ENCODE measurements at places on chromosomes 12 and 14.

DNA sequence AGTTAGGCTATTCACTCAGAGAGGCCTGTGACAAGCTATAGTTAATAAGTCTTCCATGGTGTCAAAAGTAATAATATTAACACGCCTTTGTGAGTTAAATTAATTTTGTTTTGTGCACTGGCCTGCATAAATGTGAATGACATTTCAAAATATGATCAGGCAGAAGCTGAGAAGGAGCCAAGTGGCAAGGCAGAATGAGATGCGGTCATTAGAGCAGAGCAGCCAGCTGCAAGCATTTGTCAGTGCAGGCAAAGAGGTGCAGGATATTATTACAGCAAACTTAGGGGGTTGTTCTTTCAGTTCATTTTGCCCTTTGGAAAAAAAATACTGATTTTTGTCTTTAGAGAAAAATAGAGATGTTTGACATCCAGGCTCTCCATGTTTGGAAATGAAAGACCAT, 364.5 kb downstream of the PAWR start:
- no peak for DNase-seq

DNA sequence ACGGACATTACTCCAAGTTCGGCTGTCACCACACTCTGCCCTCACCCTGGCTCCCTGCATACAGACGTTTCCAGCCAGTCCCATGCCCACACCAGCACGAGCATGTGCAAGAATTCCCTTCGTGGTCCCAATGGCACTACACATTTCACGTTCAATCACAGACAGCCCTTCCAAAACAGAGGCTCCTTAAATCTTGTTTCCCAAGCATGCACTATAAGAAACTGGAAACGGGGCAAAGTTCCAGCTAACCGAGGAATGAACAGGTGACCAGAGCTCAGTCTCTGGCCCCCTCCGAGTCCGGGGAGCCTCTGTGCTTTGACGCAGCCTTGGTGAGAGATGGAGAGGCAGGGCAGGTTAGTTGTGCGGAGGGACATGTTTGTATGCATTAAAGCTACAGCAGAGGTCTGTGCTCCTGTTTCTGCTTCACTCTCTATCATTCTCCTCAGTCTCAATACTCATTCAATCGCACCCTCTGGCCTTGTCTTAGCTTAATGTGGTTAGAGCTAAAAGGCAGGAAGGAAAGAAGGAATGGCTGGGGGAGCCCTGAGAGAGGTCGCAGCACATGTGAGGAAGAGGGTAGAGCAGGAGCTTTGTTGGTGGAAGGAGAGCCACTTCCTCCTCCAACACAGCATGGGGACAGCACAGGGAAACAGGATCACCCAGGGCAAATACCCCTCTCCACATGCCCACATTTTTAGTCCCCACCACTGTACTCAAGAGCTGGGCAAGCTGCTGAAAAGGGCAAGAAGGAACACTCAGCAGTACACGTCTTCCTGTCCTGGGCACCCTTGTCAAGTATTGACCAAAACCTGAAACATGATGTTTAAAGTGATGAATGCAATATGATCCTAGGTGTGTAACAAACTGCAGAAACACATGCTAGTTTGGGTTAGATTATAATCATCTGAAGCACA, 12.2 kb upstream of the SELPLG start:
- no peak for DNase-seq

DNA sequence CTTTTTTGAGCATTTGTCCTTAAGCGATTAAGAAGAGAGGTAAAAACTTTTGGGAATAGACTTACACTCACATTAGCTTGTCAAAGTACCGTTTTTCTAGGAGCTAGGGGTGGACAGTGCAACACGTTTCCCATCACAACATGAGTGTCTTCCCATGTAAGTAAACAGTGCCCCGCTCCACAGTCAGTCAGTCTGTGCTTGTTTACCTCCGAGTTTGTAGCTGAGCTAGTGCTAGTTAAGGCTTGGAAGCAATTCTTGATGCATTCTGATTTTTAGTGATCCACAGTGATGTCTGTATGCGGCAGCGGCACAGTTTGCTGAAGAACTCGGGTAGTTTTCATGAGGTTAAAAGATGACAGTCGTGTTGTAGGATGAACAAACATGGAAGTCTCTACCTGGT, 941 bp downstream of the ZDHHC17 start:
- peak; percentile 41 for DNase-seq

DNA sequence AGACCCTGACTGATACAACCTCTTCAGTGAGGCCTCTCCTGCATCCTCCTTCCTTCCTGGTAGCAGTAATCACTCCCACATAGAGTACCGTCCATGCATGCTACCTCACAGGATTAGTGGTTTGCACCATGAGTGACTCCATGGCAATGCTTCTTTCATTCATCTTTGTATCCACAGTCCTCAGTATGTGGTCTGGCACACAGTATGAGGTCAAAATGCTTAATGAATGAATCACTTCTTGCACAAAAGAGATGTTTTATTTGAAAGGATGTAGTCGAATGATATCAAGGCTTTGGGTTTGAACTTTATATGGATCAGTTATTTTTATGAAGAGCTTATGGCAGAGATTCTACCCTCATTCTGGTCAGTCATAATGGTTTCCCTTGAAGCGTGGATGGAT, 42.2 kb downstream of the KCNA5 start:
- peak; percentile 82 for DNase-seq

- DNase-seq, result no peak
Measured at GRCh38 chr12:123906711-123907420, 65.8 kb downstream of the CCDC92 start.

GRCh38 chr12:118150625-118151024, 14.7 kb downstream of the PEBP1 start:
- no peak for DNase-seq

- DNase-seq, result no peak
Measured at GRCh38 chr14:103310576-103311095, 23.4 kb upstream of the EIF5 start.

DNA sequence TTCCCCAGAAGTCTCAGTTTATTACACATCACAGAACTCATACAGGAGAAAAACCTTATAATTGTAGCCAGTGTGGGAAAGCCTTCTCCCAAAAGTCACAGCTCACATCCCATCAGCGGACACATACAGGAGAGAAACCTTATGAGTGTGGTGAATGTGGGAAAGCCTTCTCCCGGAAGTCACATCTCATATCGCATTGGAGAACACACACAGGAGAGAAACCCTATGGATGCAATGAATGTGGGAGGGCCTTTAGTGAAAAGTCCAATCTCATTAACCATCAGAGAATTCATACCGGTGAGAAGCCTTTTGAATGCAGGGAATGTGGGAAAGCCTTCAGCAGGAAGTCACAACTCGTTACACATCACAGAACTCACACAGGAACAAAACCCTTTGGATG, 20.1 kb downstream of the ZNF84 start:
- DNase-seq, result peak; percentile 19

DNA sequence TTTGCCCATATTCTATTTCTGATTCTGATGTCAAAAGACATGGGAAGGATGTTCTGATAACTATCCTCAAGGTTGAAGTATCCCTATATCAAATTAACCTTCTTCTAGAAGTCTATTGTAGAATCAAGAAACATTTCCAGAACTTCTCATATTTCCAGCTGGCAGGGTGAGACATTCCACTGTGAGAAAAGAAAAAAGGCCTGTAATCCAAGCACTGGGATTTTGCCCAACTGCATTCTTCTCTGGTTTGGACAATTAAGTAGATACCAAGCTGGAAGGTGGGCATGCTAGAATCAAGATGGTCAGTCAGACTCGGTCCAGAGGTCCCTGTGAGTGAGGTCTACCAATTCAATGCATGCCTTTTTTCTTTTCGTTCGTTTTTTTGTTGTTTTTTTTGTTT, 60.9 kb downstream of the MAP3K9 start:
- DNase-seq, result peak; percentile 14

DNA sequence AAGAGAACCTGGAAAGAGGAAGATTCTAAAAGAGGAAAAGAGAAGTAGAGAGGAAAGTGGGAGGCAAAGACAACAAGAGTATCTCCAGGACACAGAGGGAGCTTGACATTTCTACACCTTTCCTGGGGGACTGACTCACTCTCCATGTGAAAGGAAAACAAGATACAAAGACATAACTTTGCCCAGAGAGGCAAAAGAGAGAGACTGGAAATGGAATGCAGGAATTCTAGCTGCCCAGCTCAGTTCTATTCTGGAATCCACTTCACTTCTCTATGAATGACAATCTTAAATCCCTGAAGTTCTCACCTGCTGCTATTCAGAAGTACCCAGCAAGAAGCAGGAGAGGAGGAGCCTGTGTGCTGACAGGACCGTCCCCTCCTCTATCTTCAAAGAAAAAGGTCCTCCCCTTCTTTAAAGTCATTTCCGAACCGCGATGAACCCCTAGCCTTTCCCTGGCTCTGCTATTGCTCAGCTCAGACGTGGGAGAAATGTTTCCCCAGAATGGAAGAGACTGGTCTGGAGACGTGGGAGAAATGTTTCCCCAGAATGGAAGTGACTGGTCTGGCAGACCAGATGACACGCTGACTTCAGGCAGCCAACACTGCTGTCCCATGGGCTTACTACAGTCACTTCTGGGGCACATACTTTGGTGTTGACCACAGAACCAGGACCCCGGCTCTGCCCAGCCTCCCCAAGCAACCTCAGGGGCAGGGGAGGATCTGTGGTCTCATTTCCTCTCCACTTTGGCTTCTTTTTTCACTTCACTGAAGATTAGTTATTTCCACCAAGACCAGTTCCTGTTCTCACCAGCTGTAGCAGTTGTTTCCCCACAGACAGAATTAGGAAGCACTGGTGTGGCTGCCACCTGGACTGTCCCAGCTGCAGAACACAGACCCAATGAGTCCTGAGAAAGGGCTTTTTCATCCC, 8.3 kb downstream of the FMNL3 start:
- DNase-seq, result peak; percentile 62

GRCh38 chr12:47102845-47103651, 23.3 kb upstream of the AMIGO2 start:
- peak; percentile 79 for DNase-seq

DNA sequence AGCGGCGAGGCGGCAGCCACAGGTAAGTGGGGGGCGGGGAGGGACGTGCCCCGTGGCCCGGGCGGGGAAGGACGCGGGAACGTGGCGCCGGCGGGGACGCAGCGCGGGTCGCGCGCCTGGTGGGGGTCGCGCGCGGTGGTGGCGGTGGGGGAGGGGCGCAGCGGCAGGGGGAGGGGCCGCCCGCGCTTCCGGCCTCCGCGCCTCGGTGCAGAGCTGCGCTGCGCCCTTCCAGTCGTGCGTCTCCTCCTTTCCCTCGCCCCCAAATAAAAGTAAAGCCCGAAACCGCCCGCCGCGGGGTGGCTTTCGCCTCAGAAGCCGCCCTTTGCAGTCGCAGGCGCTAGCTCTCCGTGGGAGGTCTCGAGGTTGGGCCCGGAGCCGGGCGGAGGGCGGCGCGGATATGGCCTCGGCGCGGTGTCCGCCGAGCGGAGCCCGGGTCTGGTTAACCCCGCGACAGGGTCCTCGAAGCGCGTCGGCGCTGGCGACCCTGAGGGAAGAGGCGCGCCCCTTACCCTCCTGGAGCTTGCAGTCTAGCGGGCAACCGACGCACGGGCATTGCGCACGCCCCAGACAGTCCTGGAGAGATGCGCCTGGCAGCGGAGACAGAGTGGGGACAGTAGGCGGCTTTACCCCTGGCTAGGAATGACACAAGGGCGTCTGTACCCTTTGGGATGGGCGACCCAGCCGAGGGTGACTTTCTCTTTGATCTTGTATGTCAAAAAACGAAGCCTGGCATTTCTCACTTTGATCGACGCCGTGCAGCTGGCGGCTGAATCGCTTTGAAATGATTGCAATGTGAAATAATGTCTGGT, 589 bp downstream of the ATF1 start:
- DNase-seq, result peak; percentile 33

DNA sequence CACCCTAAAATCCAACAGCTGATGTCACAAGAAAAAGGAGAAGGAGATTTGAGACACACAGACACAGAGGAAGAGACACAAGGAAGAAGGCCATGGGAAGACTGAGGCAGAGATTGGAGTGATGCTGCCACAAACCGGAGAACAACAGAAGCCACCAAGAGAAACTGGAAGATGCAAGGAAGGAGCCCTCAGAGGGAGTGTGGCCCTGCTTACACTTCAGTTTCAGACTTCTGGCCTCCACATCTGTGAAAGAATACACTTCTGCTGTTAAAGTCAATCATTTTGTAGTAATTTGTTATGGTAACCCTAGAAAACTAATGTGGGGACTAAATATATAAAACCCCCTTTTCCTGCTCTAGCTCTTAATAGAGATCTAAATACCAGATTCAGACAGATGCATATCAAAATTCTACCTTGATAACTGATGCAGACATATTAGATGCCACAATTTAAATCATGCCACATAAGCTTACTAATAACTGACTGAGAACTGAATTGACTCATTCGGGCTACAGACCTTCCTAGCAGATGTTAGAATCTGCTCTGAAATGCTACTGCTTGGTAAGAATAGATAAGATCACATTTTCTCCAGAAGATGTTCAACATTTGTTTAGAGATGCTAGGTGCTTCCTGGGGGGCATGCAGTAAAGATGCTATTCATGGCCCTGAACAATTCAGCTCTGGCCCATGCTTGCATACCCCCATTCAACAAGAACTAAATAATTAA, 113.1 kb upstream of the CCND2 start:
- no peak for DNase-seq

- no peak for DNase-seq
Measured at GRCh38 chr12:77553976-77554619, 276.6 kb upstream of the NAV3 start.

- no peak for DNase-seq
Measured at GRCh38 chr14:72350215-72350614, 418.0 kb downstream of the RGS6 start.

GRCh38 chr14:26589925-26590324, 7.9 kb downstream of the NOVA1 start:
- no peak for DNase-seq

GRCh38 chr12:129672110-129672509, 231.7 kb downstream of the TMEM132D start:
- DNase-seq, result no peak

DNA sequence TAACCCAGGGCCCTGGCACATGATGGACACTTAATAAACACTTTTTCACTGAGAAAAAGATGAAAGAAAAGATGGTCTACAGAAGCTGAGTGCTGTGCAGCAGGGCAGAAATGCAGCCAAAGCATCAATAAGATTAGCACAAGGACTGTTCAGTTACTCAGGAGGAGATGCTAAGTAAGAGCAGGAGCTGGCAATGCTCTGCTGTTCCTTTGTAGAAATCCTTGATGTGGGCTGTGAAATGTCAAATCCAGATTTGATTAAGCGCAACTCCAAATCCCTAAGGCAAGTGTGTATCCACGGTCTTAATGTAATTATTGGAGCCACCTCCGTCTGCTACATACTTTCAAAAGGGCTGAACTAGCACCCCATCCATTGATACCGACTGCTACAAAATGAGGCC, 151.8 kb upstream of the BTG1 start:
- no peak for DNase-seq
